ENCODE measurements at places on chromosomes 11 and 22.

GRCh38 chr11:1048375-1049070 is 12.0 kb upstream of the MUC6 start:
- no peaks in the 10 kb centered on the region for H3K36me3 ChIP-seq
- H3K27me3 ChIP-seq, result no peaks in the 10 kb centered on the region
- no peak overlapping the region for H3K27ac ChIP-seq
- no peak overlapping the region for H3K4me3 ChIP-seq
- no peak for DNase-seq

DNA sequence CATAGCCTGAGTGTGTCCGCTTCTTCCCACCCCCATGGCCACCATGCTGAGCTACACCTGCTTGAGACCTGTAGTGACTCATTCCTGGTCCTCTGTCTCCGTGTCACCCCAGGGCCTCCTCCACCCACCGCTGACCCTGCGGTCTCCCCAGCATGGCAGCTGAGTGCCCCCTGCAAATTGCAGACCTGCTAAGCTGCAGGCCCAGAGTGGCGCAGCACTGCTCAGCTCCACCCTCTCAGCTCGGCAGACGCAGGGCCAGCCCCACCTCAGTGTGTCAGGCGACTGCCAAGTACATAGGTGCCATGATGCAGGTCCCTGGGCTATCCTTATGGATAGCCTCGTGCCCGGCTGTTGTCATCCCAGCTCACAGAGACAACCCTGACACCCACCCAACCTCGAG is 13.1 kb downstream of the MS4A15 start:
- no peak for DNase-seq
- H3K36me3 ChIP-seq, result no peaks in the 10 kb centered on the region
- H3K27ac ChIP-seq, result no peak overlapping the region
- H3K4me1 ChIP-seq, result no peaks in the 10 kb centered on the region
- no peak overlapping the region for H3K4me3 ChIP-seq
- H3K27me3 ChIP-seq, result no peaks in the 10 kb centered on the region

- H3K27me3 ChIP-seq, result no peaks in the 10 kb centered on the region
- no peaks in the 10 kb centered on the region for H3K36me3 ChIP-seq
- no peaks in the 10 kb centered on the region for H3K4me1 ChIP-seq
- no peak overlapping the region for H3K4me3 ChIP-seq
- DNase-seq, result no peak
- H3K27ac ChIP-seq, result no peak overlapping the region
Observed at GRCh38 chr22:47376322-47376700, 613.9 kb downstream of the TBC1D22A start.

DNA sequence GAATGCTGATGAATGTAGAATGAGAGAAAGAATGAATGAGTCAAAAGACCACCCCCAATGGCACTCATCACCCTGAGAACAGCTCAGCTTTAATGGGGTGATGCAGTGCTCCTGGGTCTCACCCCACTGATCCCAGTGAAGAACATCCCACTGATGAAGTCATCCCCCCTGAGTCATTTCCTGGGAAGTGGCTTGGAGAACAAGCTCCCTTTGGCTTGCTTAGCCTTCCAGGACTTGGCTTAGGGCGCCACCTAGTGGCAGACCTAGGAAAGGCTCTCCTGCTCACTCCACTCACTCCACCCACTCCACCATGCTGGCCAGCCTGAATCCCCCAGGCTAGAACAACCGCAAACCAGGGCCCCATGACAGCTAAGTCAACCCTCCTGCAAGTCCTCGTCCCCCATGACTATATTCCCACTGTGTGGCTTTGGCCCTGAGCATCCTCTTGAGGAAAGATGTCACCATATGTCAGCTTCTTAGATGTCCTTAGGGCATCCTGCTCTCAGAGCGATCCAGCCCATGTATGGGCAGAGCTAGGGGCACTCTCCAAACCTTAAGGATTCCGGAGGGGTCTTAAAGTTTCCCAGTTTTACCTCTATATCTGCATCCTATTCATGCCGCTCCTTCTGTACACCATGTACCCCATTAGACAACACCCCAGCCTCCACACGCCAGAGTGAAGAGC is 17.8 kb upstream of the TMPRSS13 start:
- H3K4me1 ChIP-seq, result peaks cover 2% of the 10 kb centered on the region
- no peaks in the 10 kb centered on the region for H3K36me3 ChIP-seq
- no peak overlapping the region for H3K27ac ChIP-seq
- no peak overlapping the region for H3K4me3 ChIP-seq
- no peaks in the 10 kb centered on the region for H3K27me3 ChIP-seq

DNA sequence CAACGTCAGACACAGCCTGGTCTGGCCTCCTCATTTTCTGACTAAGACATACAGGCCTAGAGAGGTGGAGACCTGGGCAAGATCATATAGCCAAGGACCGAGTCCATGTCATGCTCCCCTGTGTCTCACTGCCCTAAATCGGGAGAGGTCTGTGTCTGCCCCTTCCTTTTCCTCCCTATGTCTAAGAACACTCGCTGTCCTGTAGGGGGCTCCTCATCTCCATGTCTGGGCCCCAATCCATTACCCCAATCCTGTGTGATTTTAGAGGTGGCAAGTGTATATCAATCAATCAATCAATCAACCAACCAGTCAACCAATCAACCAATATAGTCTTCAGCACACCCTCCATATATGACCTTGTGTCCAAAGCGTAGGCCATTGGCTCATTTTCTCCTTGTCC is 125.7 kb downstream of the KIRREL3 start:
- H3K36me3 ChIP-seq, result no peaks in the 10 kb centered on the region
- no peaks in the 10 kb centered on the region for H3K27me3 ChIP-seq
- H3K4me3 ChIP-seq, result no peak overlapping the region
- no peaks in the 10 kb centered on the region for H3K4me1 ChIP-seq
- H3K27ac ChIP-seq, result no peak overlapping the region
- DNase-seq, result no peak

GRCh38 chr11:26335903-26336302 is 4.0 kb downstream of the ANO3 start:
- DNase-seq, result no peak
- H3K27ac ChIP-seq, result no peak overlapping the region
- no peak overlapping the region for H3K4me3 ChIP-seq
- no peaks in the 10 kb centered on the region for H3K36me3 ChIP-seq
- H3K4me1 ChIP-seq, result no peaks in the 10 kb centered on the region

DNA sequence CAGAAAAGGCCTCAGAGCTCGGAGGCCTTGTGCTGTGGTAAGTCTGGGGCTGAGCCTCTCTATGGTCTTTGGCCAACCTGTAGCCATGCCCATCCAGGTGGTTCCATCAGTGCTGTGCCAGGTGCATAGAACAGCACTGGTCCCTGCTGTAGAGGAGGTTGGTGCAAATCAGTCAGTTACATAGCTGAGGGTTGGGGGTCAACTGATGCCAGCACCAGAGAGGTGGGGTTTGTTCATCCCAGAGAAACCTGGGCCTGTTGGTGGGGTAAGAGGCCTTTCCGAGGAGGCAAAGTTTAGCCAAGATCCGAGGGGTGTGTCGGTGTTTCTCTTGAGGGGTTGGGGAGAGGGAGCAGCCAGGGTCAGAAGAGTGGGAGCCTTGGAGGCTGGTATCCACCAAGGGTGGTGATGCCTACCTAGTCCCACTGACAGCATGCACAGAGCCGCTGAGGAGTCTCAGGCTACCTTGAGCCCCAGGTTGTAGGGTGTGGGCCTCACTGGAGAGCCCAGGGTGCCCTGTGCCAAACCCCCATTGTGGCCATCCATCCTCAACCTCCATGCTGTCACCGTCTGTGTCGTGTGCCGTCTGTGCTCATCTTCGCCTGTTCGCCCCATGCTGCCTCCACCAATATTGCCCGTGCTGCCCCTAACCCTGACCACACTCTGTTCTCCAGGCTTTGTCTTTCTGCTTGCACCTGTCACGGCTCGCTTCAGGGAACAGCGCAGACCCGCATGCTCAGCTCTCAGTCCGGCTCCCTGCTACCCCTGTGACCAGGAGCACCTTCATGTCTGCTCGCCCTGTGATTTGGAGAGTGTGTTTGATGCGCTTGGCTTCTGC is 78.7 kb upstream of the SUSD2 start:
- no peaks in the 10 kb centered on the region for H3K36me3 ChIP-seq

DNA sequence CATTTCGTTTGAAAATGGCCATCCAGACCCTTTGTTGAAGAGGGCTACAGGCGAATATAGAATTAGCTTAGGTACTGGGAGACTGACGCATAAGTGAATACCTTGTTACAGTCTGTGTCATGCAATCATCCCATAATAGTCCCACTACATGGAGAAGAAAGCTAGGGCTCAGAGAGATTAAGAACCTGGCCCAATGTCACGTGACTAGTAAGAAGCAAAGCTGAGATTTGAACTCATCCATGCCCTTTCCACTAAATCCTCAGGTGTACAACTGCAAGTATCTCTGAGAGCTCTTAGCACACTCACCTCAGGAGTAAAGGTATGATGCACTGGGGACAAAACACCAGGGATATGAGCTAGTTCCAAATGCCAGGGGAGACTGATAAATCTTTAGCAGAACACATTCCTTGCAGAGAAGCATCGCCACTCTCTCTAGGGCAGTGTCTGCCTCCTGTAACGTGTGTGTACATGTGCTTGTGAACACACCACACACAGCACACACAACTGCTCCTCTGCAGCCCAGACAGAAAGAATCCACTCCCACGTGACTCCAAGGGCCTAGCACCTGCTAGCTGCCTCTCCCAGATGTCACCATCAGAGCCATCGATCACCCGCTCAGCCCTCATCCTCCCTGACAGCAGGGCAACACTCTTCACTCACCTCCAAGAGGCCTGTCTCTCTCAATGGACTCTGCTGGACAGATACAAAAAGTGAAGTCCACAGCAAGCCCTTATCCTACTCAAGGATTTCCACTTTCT is 402.8 kb downstream of the NXPE2 start:
- no peak for DNase-seq
- no peaks in the 10 kb centered on the region for H3K27me3 ChIP-seq
- no peaks in the 10 kb centered on the region for H3K4me1 ChIP-seq
- H3K36me3 ChIP-seq, result no peaks in the 10 kb centered on the region
- H3K4me3 ChIP-seq, result no peak overlapping the region

- peak overlapping the region; percentile 31 for H3K4me3 ChIP-seq
- DNase-seq, result peak; percentile 33
- H3K27ac ChIP-seq, result peak overlapping the region; percentile 4
- no peaks in the 10 kb centered on the region for H3K27me3 ChIP-seq
- no peaks in the 10 kb centered on the region for H3K4me1 ChIP-seq
Observed at GRCh38 chr22:30541961-30542810, 4.4 kb downstream of the SEC14L6 start.

GRCh38 chr11:70078781-70079616 is 882 bp downstream of the ANO1 start:
- H3K36me3 ChIP-seq, result no peaks in the 10 kb centered on the region
- DNase-seq, result no peak
- no peaks in the 10 kb centered on the region for H3K4me1 ChIP-seq
- H3K27ac ChIP-seq, result no peak overlapping the region
- H3K27me3 ChIP-seq, result no peaks in the 10 kb centered on the region
- peak overlapping the region; percentile 31 for H3K4me3 ChIP-seq

GRCh38 chr11:58776891-58777710 is 45.4 kb upstream of the GLYAT start:
- no peaks in the 10 kb centered on the region for H3K27me3 ChIP-seq
- no peak overlapping the region for H3K27ac ChIP-seq
- DNase-seq, result no peak
- H3K4me3 ChIP-seq, result no peak overlapping the region
- no peaks in the 10 kb centered on the region for H3K36me3 ChIP-seq

- H3K36me3 ChIP-seq, result no peaks in the 10 kb centered on the region
- no peaks in the 10 kb centered on the region for H3K4me1 ChIP-seq
- no peak overlapping the region for H3K4me3 ChIP-seq
- no peaks in the 10 kb centered on the region for H3K27me3 ChIP-seq
- no peak overlapping the region for H3K27ac ChIP-seq
Observed at GRCh38 chr22:37358917-37359316, 68.4 kb downstream of the ELFN2 start.

DNA sequence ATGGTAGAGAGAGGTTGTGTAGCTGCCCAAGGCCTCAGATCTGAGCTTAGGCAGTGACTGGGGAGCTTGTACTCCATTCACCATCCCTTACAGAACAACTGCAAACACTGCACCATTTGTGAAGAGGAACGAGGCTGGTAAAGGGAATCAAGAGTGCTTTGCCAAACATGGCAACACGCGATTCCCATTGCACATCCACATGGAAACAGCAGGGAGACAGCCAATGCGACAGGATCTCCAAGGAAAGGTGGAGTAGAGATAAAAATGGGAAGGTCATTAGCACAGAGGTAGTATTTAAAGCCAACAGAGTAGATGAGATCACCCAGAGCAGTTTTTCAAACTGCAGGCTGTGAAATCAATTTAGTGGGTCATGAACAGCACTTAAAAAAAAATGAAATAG is 42.0 kb downstream of the TCF20 start:
- no peaks in the 10 kb centered on the region for H3K27me3 ChIP-seq
- H3K27ac ChIP-seq, result no peak overlapping the region
- no peak overlapping the region for H3K4me3 ChIP-seq
- no peaks in the 10 kb centered on the region for H3K36me3 ChIP-seq
- DNase-seq, result no peak

- no peaks in the 10 kb centered on the region for H3K36me3 ChIP-seq
- H3K27ac ChIP-seq, result peak overlapping the region; percentile 69
- H3K4me1 ChIP-seq, result peaks cover 29% of the 10 kb centered on the region
- H3K4me3 ChIP-seq, result no peak overlapping the region
- DNase-seq, result no peak
Observed at GRCh38 chr11:118622376-118623268, 15.2 kb downstream of the PHLDB1 start.

- no peaks in the 10 kb centered on the region for H3K36me3 ChIP-seq
- H3K4me3 ChIP-seq, result no peak overlapping the region
- no peak for DNase-seq
Observed at GRCh38 chr11:119025099-119025473, 5.6 kb downstream of the SLC37A4 start.

DNA sequence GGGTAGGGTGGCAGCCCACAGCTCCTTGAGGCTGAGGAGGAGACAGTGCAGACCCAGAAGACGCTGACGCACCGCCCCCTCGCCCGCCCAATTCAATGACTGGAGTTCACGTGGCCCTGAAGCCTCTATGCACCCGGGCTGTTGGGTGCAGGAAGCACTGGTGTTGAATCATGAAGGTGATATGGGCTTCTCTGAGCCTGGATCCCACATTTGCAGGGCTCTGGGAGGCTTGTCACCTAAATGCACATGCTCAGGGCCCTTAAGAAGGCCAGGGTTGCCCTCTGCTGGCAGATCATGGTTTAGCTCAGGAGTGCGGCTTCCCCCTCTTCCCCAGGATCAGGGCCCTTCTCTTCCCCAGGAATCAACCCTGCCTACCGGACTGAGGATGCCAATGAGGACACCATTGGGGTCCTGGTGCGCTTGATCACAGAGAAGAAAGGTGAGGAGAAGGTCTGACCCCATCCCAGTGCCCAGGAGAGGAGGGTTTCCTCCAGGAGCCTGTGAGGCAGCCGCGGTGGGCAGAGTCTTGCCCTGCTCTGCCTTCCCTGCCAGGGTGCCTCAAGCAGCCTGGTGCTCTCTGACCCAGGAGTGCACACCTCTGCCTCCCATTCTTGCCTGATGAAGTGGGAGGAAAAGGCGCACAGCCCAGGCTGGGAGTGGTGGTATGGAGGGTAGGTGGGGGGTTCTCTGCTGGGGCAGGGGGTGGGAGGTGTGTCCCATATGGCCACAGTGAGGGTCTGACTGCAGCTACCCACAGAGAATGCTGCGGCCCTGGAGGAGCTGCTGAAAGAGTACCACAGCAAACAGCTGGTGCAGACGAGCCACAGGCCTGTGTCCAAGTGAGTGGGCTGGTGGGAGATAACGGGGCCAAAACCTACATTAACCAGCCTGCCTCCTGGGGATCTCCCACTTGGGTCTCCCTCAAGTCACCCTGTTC is 17.5 kb downstream of the RELT start:
- no peaks in the 10 kb centered on the region for H3K27me3 ChIP-seq
- H3K36me3 ChIP-seq, result no peaks in the 10 kb centered on the region
- H3K4me1 ChIP-seq, result no peaks in the 10 kb centered on the region
- no peak overlapping the region for H3K27ac ChIP-seq
- no peak overlapping the region for H3K4me3 ChIP-seq

- no peaks in the 10 kb centered on the region for H3K4me1 ChIP-seq
- no peaks in the 10 kb centered on the region for H3K36me3 ChIP-seq
- no peaks in the 10 kb centered on the region for H3K27me3 ChIP-seq
- H3K4me3 ChIP-seq, result no peak overlapping the region
Observed at GRCh38 chr11:33333816-33334215, 76.6 kb downstream of the HIPK3 start.
